ENCODE measurements at places on chromosomes 3 and 15.

DNA sequence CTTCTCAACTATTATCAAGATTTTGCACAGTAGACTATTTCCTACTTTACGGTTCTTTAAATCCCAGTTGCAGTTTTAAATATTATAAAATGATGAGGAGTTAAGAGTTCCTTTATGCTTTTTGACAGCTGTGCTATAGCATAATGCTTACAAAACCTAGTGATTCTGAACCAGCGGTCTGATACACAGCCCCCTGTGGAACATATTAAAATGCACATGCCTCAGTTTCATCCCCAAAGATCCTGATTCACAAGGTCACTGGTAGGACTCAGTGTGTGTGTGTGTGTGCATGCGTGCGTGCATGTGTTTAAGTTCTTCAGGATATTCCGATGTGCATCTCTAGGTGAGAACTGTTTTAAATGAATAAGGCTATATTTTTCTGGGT is 330.1 kb upstream of the TPM1 start:
- no peak for DNase-seq

DNA sequence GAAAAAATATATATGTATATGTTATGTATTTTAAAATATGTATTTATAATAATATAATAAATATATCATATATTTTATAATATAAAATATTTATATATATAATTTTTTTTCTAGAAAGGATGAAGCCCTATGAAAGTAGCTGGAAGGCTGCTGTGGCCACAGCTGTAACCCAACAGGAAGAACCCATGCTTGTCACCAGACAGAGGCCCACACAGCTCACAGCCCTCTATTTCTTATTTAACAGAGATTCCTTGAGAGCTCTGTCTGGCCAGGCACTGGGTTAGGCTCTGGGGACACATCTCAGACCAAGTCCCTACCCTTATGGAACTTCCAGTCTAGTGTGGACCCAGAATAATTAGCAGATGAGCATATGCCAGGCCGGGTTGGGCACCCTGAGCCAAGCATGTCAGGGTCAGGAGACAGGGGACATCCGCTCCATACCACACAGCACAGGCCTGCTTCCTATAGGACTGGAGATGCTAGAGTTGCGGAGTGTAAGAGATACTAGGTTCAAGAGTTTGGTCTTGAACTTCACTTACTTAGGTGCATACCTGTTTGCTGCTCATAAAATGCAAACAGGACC is 20.5 kb downstream of the MGLL start:
- DNase-seq: no peak

GRCh38 chr3:8341821-8342247 is 159.8 kb upstream of the LMCD1 start:
- no peak for DNase-seq

DNA sequence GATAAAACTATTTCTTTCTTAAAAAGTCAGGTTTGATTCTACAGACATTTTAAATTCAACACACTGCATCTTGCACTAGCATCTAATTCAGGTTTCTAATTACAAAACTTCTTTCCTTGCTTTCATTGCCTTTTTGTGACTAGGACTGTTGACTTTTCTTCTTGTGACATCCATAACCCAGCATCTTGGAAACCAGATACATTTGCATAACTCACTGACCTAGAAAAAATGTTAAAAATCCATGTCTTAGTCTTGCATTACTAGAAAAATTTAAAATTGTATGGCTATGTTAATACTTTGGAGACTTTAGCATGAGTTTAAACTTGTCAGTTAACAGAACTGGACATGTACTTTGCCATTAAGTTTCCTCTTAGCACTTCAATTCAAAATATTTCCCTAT is 72.7 kb downstream of the DTWD1 start:
- no peak for DNase-seq

- no peak for DNase-seq
Observed at GRCh38 chr15:67006083-67007065, 59.0 kb upstream of the SMAD3 start.

- DNase-seq: no peak
Observed at GRCh38 chr3:108673988-108674661, 83.1 kb downstream of the RETNLB start.
